Testis (tissue), 5 donors: ENCODE measurements at places on chromosomes 2 and 18. TPM values are rescaled to one million over a fixed set of nuclear protein-coding genes. Genes with fewer than 3 reads are reported as not detected.

Gene BCS1L
- total RNA-seq = 37.0 TPM

Gene VSNL1
- 1.4 TPM for total RNA-seq

Gene SCN2A
- total RNA-seq = 1.7 TPM

Gene RAMP1
- 8.9 TPM for total RNA-seq

Gene IL36A
- not detected for total RNA-seq

Gene MFSD2B
- 0.39 TPM for total RNA-seq

Gene TMSB10
- 2,819 TPM for total RNA-seq

Gene CCDC148
- 5.0 TPM for total RNA-seq

Gene FBLN7
- total RNA-seq = 3.3 TPM

Gene GNLY
- total RNA-seq = 2.6 TPM

Gene TUBB8B
- 8.9 TPM for total RNA-seq

Gene ASB18
- 0.43 TPM for total RNA-seq

Gene DIPK1C
- total RNA-seq = 17.0 TPM
